ENCODE measurements at places on chromosomes 3 and 15.

GRCh38 chr3:88235102-88235501 lies 85.3 kb downstream of the C3orf38 start:
- no peak for DNase-seq

GRCh38 chr15:99131441-99132023 lies 26.7 kb downstream of the SYNM start:
- DNase-seq: no peak

DNA sequence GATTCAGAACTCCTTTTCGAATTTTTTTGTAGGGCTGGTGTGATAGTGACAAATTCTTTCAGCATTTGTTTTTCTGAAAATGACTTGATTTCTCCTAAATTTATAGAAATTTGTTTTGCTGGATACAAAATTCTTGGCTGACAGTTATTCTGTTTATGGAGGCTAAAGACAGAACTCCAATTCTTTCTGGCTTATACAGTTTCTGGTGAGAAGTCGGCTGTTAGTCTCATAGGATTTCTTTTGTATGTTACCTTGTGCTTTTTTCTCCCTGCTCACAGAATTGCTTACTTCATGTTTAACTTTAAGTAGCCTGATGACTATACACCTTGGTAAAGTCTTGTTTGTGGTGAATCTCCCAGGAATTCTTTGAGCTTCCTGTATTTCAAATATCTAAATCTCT lies 1264.6 kb downstream of the NSUN3 start:
- no peak for DNase-seq

DNA sequence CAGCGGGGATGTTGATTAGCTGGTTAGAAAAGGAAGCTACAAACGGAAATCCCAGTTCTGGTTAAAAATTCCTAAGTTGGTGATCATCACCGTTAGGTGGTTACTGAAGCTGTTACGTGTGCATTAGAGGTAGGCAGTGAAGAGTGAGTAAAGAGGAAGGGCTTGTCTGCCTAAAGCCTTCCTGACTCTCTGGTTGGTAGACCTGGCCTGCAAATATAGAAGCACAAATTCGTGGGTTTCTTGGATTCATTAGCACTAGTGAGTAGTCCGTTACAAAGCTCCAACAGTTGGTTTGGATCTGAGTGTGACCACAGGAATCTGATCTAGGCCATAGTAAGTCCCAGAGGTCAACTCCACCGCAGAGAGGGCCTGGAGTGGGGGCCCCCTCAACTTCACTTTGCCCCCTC lies 174.0 kb upstream of the TP63 start:
- DNase-seq: no peak

GRCh38 chr3:28317438-28318022 lies 31.0 kb upstream of the ZCWPW2 start:
- no peak for DNase-seq

DNA sequence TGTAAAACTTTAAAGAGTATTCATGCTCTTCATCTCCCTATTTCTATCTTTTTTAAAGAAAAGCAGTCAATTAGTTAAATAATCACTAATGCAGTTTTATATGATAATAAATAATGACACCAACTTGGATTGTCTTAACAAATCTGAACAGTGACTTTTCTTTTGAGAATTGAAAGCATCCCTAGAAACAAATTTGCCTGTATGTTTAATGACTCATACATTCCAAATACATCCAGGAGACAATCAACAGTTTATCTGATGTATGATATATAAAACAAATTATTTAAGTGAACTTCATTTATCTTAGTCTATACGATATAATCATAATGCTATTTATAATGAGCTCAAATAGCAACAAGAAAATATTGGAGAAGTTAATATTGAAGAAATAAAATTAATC lies 78.0 kb downstream of the ALCAM start:
- DNase-seq: no peak

DNA sequence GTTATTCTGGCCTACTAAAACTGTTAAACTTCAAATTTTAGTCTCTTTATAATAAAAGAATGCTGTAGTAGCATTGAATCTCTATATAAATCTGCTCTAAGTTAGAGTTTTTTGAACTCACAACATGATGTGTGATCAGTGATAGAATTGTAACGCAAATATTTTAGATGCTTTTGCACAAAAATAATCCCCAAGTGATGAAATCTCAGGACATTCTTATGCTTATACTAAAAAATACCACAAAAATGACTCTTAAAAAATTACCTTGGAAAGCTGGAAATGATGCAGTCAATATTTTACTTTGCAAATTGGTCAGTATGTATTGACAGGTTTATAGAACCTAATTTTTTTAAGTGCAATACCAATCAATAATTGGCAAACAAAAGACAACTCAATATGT lies 375.3 kb downstream of the TBC1D5 start:
- DNase-seq: no peak

DNA sequence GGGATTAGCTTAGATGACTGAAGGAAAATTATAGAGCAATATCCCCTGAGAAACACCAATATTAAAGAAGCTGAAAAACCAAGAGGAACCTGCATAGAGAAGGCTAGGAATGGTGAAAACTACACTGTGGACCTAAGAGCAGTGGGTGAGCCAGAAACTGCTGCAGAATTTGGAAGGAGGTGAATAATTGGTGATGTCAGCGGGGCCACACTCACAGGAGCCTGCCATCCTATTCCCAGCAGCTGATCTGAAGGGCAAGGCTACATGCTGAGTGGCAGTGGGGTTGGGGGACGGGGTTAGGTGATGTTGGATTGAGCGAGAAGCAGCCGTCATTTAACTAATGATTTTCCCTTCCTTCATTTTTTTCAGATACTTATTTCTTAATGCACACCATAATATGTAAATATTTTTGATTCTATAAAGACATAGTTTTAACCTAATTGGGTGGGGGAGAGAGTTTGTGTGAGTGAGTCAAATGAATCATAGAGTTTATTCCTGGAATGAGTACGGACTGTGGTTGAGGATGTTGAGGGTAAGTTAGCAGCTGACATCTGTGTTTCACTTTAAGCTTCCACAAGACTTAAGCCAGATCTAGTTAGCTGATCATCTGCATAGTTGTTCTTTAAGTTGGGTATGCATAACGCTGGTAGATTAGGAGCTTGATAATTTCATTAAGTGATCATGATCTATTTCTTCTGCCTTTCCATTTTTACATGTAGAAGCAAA lies 222.8 kb downstream of the PTPRG start:
- no peak for DNase-seq

Data from activated naive CD4-positive, alpha-beta T cell (primary cell).